ENCODE measurements at places on chromosomes 4 and X.

GRCh38 chrX:1932231-1932630, 317.4 kb downstream of the ASMT start:
- DNase-seq, result no peak

- DNase-seq, result no peak
Observed at GRCh38 chr4:176883681-176884418, 91.1 kb upstream of the VEGFC start.

- DNase-seq, result no peak
Observed at GRCh38 chr4:9832640-9833039, 51.2 kb downstream of the DRD5 start.

GRCh38 chr4:186628058-186628711, 72.8 kb upstream of the MTNR1A start:
- no peak for DNase-seq

- no peak for DNase-seq
Observed at GRCh38 chr4:153651116-153651515, 33.0 kb upstream of the TLR2 start.

DNA sequence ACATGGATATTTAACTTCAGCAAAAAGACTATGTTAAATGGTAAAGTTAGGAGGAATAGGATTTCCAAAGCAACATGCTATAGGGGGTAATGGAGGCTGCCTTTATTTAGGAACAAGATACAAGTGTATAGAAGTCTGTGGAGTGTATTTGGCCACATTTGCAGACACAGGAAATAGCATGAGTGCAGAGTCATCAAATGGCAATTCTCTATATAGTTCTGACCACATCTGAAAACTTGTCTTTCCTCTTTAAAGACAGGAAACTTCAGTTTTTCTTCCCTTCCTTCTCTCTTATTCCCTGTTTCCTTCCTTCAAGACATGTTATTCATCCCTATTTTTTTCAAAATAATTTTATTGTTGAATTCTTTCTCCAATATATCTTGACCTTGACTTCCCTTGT, 119.3 kb upstream of the PITX2 start:
- no peak for DNase-seq

DNA sequence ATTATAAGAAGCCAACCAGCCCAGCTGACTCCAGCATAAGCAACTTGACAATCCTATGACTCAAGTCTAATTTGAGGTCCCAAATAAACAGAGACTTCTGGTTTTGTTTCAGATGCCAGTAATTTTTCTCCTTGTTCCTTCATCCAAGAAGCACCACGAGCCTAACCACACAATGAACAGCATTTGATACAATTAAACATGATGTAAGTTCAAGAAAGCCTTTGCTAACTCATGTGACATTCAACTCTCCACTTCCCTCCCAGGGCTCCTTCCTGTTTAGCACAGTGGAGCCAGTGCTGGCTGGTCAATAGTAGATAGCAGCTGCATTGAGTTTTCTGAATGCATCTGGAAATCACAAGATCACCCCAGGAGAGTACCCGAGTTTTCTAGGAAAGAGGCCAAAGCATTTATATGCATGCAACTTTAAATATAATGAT, 206.3 kb downstream of the ARHGAP24 start:
- no peak for DNase-seq

GRCh38 chrX:100447655-100448397, 37.8 kb upstream of the PCDH19 start:
- peak; percentile 26 for DNase-seq

DNA sequence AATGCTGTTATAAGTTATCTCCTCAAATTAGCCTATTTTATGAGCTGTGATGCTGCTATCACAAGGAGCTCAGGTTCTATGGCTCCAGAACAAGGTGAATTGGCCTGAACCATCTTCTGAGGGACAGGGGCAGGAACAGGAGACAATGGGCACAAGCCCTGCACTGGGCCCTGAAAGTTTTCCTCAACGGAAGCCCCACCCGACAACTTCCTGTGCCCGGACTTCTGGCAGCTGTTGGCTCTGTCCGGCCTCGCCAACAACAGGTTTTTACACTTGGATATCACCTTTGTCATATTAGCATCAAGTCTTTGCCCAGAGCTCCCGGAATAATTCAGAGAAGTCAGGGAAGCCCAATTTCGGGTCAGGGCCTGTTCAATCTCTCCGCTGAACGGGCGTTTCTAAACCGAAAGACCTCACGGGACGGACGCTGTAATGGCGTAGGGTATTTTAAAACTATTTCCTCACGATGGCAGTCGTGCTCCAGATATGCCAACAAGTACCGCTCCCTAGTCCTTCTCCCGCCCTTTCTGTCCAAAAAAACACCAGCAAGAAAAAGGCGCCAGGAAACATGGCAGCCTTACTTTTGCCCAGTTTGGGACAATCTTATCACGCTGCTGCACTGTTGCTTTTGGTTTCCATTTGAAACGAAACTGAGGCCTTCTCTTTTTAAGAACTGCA, 201.0 kb upstream of the STK26 start:
- peak; percentile 87 for DNase-seq

DNA sequence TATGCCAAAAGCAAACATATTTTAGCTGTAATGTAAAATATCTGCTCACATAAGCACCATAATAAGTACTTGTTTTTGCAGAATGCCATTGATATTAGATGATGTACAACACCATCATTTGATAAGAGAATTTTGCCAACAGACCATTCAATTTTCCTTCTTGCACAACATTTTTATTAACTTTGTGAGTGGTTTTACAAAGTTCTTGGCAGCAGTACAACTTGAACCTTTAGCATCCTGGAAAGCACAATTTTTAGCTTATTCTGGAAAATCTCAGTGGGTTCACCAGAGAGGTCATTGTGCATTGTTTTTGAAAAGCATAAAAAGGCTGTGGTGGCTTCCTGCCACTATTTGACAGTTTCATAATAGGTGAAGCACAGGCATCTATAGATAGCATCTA, 26.4 kb upstream of the REPS2 start:
- DNase-seq, result peak; percentile 75

DNA sequence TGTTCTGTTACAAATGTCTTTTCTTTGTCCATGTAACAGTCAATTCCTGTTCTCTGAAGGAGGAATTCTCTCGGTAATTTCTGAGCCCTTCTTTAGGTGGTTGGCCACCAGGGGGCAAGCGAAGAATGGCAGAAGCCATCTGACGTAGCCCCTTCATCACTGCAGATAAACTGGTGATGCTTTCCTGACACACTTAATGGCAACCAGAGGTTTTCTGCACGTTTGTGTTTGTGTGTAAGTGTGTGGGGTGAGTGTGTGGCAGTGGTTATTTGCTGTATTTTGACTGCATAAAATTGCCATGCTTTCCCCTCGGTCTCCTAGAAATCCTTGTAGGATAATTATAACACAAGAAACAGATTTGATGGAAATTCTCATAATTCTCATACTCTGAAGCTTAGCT, 64.8 kb upstream of the STOX2 start:
- peak; percentile 86 for DNase-seq

DNA sequence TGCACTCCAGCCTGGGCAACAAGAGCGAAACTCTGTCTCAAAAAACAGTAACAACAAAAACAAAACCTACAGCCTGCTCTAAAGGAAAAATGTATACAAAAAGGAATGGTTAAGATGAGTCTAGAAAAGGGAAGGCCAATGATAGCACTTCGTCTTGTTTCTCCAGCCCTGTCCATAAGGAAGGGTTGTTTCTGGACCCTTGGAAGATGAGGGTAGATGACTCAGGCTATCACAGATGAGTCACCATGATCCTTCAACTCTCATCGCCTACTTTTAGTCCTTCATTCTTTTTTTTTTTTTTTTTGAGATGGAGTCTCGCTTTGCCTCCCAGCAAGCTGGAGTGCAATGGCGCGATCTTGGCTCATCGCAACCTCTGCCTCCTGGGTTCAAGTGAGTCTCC, 8.8 kb downstream of the PLA2G12A start:
- no peak for DNase-seq

GRCh38 chrX:10120828-10121227, 35.9 kb upstream of the CLCN4 start:
- no peak for DNase-seq

DNA sequence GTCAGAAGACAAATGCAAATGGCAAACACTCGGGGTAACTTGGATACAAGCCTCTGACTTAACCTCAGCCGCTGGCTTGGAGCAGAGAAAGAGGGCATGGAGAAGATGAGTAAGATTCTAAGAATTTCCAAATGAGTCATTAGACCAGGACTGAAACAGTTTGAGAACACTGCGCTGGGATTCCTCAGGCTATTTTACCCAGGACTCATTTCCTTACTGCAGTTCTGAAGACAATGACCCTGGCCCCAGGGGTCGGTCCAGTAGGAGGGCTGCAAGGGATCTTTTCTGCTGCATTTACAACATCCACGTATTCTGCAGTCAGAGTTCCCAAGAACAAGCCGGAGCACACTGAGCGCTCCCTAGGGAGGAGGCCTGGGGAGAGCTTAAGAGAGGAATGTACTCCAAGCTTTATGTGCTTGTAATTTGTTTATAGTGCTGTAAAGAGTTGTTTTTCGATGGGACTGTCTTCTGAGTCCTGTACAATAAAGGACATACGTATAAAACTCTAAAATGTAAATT, 27.3 kb upstream of the SORBS2 start:
- no peak for DNase-seq

- no peak for DNase-seq
Observed at GRCh38 chr4:63583561-63583960, 825.7 kb downstream of the TECRL start.

DNA sequence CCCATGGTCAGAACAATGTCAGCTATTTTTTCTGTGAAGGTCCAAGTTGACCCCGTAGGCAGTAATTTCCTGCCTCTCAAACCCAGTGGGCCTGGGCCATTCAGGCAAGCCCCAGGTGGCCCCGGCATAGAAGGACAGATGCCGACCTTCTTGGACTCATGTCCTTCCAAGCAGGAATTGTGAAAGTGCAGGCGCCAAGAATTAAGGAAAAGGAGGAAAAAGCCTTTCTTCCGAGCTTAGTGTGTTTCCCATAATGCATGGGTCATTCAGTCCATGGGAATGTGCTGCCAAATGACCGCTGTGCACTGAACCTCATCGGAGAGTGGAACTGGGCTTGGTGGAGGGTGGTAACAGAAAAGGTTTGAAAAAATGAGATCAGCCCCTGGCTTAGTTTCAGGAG, 196.5 kb upstream of the HS3ST1 start:
- DNase-seq, result peak; percentile 54

DNA sequence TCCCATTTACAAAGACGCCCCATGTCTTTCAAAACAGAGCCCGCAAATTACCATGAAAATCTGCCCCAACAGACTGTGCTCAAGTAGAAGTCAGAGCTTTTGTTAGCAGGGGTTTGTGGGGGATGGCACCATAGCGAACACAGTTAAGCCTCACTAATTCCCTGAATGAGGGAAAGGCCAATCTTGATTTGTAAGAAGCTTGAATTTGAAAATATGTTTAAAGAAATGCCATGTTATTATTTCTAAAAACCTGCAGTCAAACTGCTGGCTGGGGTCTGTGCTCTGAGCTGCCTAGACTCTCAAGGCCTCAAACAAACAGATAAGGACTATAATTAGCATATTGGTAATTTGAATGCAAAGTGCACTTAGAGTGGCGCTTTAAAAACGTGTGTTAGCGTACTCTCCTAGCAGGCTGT, 9.4 kb upstream of the PAK3 start:
- DNase-seq, result no peak

GRCh38 chrX:18769812-18770573, 62.5 kb downstream of the PPEF1 start:
- DNase-seq, result peak; percentile 14

GRCh38 chr4:76987153-76987591, 37.6 kb downstream of the SEPTIN11 start:
- DNase-seq, result no peak

- no peak for DNase-seq
Observed at GRCh38 chr4:62191451-62192240, 991.5 kb downstream of the ADGRL3 start.

GRCh38 chrX:45295259-45295986, 94.7 kb upstream of the DIPK2B start:
- DNase-seq, result peak; percentile 5

DNA sequence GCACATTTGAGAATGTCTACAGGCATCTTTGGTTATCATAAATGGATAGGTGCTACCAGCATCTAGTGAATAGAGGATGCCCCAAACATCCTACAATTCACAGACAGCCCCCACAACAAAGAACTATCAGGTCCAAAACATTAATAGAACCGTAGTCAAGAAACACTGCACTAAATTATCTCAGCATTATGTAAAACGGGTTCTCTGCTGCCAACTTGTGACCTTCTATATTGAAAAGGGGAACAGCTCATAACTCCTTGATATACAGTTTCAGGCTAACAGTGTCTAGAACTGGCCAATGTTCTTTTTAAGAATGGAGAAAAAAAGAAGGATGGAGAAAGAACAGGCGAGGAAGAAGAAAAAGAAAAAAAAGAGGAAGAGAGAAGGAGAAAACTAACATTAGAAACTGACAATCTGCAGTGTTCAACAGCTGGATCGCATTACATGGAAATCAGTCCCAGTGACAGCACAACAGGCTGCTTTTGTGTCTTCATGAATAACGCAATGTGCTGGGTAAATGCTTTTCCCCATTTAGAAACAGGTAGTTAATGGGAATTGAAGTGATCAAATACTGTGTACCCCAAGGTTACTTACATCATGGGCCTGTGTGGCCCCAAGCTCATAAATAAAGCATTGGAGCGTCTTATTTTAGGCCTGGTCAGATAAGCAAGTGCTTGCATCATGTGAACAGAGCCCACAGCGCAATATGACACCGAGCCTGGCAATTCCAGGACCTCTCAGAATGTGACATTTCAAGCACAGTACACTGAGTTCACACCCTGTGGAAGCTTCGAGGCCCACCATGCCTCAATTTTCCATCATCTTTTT, 339.5 kb downstream of the DHX15 start:
- no peak for DNase-seq

- DNase-seq, result no peak
Observed at GRCh38 chrX:72101597-72102037, 30.1 kb downstream of the RTL5 start.

DNA sequence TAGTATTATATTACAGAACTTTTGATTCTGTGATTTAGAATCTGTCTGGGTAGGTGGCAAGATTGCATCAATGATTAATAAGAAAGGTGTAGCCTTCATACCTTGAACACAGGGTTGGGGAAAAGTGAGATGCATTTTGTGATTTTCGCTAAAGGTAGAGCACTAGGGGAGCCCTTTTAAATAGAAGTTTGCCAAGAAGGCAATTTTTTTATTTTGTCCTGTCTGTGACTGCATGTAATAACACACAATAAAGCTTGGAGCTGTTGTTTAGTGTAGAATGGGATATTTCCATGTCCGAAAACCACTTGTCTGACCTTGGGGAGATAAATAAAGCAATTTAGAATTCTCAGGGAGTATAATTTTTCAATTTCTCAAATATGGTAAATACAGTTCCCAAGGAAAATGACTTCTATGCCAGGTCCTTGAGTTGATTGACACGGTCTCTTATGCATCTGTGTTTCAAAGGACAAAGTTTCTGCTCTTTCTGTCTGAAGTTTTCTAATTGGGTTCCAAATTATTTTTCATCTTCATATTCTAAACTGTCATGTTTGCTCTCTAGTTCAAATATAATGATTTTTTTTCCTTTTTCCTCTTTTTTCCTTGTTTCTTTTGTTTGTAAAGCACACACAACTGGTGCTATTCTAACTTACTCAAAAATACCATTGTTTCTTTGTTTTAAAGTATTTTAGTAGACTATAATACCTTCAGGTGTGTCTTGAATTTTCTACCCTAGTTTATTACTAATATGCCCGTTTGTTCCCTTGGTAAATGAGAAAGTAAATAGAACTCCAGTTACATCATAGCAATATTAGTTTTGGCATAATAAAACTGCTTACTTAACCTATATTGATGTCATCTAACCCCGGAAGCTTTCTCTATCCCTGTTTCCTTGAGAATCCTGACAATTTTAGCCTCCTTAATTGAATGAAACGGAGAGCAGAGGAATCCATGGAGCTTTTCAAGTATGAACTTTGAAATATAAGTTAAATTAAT, 87.8 kb upstream of the BMPR1B start:
- DNase-seq, result peak; percentile 3
